ENCODE measurements at places on chromosomes 4 and X.
A peak's percentile ranks its signal among the peaks of the same experiment; 100 is the strongest.

DNA sequence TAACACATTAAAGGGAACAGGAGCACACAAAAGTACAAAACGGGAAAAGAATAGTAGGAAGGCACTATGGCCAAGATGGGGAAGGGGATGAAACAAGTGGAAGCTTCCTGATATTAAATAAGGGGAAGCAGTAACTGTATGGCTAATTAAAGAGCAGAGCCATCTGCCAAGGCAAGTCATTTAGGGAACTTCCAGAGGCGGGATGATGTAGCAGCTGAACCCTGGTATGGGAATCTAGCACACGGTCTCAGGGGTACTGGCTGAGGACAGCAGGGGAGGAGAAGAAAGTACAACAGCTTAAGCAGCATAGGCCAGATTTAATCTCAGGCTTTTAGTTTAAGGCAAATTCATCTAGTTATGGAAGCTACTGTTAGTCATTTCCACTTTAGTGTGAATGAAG, 59.1 kb downstream of the IGFBP7 start:
- DNase-seq, result no peak

DNA sequence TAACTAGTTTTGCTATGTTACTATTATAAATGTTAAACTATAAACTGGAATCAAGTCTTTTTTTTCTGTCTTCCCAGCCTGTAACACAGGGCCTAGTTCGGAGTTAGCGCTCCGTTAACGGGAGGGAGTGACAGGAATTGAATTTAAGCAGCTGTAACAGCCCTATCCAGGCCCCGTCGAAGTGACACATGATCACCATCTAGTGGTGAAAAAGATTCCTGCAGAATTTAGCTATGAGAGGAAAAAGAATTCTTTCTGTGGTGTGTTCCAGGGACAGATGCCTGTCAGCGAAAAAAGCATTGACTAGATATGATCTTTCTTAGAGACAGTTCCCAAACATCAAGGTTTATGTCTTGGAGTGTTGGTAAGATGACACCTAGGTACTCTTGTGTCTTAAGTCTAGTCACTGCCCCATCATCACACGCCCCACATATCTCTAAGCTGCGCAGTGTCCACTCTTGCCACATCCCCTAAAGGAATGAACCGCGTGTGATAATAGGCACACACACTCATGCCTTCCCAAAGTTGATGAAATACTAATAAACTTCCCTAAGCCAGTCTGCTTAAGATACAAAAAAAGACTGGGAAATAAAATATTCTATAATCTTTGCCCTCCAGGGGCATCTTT, 2.1 kb downstream of the GAB3 start:
- no peak for DNase-seq

- no peak for DNase-seq
Observed at GRCh38 chrX:24005028-24005427, 22.0 kb downstream of the KLHL15 start.

- DNase-seq, result no peak
Observed at GRCh38 chr4:8940792-8941491, 69.3 kb upstream of the HMX1 start.

DNA sequence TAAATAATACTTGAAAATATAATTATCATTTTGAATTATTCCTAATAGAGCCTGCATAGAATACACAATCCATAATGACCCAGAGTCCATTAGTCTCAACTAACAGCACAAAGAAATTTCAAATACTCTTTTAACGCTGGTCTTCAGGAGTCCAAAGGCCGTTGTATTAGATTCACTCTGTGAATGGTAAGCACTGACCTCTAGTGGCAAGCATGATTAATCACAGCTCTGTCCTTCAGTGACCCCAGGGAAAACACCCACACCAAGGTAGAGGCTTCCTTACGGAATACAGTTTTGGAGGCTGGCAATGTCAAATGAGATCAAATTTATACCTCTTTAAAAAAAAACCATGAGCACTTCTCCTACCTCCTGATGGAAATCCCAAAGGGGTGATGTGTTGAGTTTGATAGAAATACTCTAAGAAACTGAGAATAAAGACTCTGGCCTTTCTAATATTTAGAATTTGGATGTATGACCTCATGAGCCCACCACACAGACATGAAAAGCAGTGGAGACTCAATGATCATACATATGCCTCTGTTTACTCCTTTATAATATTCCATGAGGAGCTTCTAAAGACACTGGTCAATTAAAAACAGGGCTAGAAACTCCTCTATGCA, 147.2 kb upstream of the DKK2 start:
- no peak for DNase-seq

DNA sequence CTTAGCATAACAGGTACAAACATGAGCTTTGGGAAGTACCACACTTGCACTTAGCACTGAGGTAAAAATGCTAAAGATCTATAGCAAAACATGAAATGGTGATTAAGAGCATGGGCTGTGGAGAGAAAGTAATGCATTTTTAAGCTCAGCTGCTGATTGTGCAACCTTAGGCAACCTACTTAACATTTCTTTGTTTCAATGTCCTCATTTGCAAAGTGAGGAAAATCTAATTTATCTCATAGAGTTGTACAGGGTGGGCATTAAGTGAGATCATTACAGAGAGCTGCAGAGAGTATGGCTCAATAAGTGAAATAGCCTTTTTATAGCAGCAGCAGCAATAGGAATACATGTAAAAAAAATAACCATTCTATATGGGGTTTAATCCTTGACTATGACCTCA, 87.0 kb downstream of the PAK3 start:
- DNase-seq, result no peak

- DNase-seq, result no peak
Observed at GRCh38 chrX:19595043-19595677, 79.9 kb upstream of the MAP3K15 start.

DNA sequence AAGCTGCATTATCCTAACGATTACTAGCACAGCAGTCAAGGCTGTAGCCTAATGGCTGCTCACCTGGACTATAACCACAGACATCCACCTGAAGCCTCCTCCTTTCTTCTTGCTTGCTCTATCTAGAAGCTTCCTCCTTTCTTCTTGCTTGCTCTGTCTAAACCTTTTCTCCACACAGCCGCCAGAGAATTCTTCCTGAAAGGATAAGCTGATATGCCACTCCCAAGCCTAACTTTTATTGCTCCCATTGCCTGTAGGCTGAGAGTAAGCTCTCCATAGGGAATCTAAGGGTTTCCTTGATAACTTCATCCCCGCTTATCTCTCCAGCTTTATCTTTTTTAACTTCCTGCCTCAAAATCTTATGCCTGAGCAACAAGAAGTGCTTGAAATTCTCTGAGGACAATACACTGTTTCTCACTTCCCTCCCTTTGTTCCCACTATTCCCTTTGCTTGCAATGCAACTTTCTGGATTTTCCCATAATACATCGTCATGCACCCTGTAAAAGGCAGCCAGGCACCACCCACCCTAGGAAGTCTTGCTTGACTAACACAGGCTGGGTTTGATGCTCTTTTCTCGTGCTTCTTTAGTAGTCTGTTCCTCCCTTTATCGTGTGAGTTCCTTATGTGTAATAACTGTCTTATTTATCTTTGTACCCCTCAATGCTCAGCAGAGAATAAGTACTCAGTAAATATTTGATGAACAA, 1.4 kb upstream of the LRIT3 start:
- DNase-seq, result no peak

DNA sequence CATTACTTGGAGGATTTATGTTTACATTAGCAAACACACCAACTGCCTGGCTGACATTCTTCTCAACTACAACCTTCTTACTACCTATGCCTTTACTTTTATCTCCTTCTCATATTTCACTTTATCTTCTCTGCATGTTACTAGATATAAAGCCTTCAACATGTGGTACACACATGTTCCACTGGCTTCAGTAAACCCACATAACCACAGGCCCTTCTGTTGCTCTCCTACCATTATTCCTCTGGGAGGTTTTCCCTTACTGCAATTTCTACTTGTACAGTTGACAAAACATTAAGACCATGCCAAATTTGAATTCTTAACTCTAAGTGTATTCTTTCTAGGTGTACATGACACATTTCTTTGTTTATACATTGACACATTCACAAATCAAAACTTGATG, 133.1 kb downstream of the ARAP2 start:
- DNase-seq, result no peak

DNA sequence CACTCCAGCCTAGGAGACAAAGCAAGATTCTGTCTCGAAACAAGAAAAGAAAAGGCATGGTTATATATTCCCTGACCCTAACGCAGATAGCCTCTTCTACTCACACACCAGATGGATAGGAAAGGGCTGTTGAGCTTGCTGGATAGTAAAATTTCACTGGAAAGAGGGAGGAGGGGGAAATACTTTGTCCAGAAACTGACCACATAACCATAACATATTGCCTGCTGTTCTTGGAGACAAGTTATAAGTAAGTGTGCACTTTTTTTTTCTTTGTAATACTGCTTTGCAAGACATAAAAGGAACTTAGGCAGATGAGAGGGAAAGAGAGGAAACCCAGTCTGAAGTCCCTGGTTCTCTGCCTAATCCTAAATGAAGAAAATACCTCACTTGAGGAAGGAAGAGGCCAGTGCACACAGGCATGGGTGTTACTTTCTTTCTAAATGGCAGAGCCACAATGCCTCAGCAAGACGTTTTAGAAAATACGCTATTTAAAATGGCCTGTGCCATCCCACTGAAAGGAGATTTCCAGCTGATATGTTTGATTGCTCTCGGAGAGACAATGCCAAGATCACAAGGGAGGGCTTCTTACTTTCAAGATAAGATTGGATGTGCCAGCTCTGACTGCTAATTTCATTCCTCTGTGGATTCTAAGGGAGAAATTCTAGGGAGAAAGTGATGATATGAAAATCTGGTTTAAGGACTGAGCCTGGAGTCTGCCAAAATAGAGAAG, 140.6 kb downstream of the DCTD start:
- no peak for DNase-seq

- peak; percentile 80 for DNase-seq
Observed at GRCh38 chr4:146637621-146638332, 916 bp upstream of the POU4F2 start.

- no peak for DNase-seq
Observed at GRCh38 chr4:55633903-55634302, 2.2 kb downstream of the NMU start.

DNA sequence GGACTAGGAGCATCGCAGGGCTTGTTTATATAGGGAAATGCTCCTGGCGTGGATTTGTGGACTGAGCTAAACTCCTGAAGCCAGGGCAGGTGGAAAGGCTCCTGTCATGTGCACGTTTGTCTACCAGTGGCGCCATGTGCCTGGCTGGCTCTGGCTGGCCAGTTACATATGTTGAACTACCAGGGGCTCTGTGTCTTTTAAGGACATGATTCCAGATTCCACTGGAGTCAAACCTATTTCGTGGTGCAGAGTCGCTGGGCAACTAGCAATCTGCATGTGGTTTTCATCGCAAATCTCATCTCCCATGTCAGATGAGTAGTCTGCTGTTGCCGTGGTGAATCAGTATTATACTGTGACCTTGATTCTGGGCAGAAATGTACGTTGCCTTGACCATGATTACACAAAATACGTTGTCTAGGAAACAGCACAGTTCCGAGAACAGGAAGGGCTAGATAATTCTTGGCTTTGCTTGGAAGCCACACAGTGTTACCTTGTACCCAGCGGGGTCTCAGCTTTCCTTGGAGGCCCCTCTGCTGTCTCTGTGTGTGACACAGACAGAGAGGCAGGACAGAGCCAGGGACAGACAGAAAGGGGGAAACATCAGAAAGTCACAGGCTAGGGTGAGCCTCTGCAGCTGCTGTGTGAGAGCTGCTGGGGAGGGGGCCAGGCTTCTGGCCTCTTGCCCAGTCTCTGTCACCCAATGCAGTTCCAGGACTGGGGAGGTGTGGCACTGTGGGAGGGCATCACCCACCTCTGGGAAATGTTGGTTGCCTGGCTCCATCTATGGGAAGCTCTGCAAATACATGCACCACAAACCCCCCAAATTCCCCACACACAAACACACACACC, 19.2 kb downstream of the PNMA6E start:
- peak; percentile 81 for DNase-seq

DNA sequence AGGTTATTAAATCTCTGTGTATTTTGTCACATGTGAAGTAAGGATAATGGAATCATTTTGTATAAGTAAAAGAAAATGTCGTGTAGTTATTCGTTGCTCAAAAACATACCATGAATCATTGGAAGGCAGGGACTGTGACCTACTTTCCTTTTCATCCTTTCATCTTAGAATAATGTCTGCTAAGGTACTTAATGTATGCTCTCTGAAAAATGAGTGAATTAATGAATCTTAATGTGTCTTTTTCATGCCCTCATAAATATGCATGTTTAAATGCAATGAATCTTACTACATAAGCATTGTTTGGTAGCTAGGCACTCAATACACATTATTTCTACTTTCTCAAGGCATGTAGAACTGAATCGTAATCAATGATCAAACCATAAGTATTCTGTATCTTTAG, 343.9 kb downstream of the MAGEB5 start:
- DNase-seq, result no peak

DNA sequence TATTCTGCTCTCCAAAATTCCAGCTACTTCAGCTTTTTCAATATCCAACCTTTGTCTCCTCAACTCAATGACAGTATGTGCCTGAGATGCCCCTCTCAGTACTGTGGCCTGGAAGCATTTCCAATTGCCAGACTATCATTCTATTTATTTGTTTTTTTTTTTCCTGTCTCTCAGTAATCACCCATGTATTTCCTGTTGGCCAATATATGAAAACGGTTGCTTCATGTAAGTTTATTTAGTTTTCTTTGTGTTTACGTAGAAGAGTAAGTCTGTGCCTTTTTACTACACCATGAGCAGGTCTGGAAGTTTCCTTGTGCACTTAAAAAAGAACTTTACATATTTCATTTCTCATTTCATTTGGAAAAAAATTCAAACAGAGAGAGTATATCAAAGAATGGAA, 537.5 kb upstream of the SPANXN1 start:
- no peak for DNase-seq

DNA sequence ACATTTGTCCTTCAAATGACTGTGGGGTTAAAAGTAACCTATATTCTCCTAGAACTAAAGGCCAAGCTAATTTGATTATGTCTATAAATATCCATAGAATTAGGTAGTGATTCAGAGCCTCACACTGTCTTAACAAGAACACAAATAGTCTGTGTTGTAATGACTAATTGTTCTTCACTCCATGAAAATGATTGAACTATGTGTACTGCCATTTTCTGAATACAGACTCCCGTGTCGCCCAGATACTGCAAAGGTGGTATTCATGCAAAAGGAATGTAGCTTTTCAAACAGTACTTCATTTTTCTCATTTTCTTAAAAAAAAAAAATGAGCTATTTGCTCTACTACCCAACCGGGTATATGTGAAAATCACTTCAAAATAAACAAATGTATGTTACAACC, 11.3 kb upstream of the PHKA2 start:
- DNase-seq, result no peak

GRCh38 chr4:142974328-142974727, 128.2 kb upstream of the INPP4B start:
- DNase-seq, result no peak

DNA sequence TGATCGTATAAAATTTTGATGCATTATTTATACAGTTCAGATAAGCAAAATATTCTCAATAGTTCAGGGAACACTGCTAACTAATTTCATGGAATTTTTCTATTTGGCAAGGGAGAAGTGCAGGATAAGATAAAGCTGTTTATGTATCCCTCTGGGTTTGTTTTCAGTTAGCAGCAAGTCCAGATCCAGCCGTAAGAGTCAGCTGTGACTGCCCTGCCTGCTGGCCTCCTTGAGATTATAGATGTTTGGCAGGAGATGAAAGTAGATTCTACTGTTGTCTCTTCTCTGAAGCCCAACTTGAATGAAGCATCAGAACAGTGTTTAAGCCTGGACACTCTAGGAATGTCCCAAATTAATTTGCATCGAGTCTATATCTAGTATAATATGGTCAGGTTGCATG, 29.5 kb downstream of the ANTXR2 start:
- DNase-seq, result no peak

- DNase-seq, result no peak
Observed at GRCh38 chrX:17591741-17592110, 145.6 kb upstream of the SCML1 start.
